Cerebellum (tissue), 4 donors: ENCODE measurements at places on chromosomes 6 and 20. TPM values are rescaled to one million over a fixed set of nuclear protein-coding genes. Genes with fewer than 3 reads are reported as not detected.

DNA sequence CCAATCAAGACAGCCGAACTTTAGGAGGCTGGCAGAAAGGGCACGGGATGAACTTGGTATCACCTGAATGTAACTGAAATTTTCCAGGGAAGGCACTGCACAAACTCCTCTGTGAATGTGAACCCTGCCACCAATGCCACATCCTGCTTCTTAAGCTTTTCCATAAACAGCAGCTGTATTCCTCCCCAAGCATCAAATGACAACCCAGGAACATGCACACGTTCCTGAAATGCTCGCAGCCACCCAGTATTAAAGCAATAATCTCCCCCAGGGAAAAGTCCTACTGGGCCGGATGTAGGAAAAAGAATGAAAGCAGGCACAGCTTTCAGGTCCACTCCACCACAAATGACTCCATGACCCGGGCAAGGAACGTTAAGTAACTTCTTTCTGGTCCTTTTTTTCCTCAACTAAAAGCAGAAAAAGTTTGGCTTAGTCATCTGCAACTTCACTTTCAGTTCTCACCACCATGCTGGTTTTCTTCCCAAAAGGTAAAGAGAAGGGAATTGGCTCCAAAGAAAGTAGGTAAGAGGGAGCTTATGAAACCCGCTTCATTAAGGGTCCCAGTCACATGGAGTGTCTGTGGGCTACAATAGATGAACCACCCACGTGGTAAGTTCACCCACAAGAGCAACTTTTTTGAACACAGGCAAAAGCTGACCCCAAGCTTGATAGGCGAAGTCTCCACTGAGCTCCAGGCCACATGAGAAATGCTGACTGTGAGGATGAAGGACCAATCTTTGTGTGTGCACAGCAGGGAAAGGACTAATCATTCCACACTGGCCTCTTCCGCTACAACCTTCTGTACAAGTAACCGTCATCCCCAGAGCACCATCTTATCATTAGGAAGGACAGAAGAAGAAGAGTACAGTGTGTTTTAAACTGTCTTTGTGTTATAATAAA is 90.1 kb downstream of the HIVEP2 start:
- DNase-seq, result no peak

The SMLR1 gene
- total RNA-seq, result not detected

The SRSF12 gene
- total RNA-seq, result 38.0 TPM

The UNC93A gene
- total RNA-seq, result not detected

The TFAP2A gene
- 17.1 TPM for total RNA-seq

DNA sequence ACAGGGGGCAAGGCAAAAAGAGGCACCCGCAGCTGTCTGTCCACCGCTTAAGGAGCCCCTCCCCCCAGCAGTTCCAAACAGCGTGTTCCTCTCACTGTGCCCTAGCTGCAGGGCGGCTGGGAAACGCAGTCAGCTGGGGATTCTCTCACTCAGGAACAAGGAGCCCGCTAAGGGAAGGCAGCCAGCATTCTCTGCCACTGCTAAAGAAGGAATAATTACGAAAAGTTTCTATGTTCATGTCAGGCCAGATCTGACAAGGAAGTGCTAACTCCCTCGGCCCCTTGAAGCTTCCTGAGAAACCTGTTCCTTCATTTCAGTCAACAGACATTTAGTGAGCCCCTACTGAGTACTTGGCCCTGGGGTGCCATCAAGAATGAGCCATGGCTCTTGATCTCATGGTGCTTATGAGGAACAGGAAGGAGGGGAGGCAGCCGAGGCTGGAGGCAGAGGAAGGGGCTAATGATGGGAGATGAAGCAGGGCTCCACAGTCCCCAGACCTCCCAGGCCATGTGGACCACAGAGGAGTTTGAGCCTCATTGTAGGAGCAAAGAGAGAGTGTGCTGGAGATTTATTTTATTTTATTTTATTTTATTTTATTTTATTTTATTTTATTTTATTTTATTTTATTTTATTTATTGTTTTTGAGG is 101.7 kb upstream of the PMEPA1 start:
- no peak for DNase-seq

The AVP gene
- total RNA-seq, result not detected

- DNase-seq, result no peak
Observed at GRCh38 chr6:130841128-130841728, 14.0 kb downstream of the SMLR1 start.

GRCh38 chr6:82083646-82084045 is 163.9 kb downstream of the IBTK start:
- no peak for DNase-seq

The MPIG6B gene
- not detected for total RNA-seq

The TCP11 gene
- total RNA-seq, result not detected

The GPR63 gene
- total RNA-seq, result 9.2 TPM

DNA sequence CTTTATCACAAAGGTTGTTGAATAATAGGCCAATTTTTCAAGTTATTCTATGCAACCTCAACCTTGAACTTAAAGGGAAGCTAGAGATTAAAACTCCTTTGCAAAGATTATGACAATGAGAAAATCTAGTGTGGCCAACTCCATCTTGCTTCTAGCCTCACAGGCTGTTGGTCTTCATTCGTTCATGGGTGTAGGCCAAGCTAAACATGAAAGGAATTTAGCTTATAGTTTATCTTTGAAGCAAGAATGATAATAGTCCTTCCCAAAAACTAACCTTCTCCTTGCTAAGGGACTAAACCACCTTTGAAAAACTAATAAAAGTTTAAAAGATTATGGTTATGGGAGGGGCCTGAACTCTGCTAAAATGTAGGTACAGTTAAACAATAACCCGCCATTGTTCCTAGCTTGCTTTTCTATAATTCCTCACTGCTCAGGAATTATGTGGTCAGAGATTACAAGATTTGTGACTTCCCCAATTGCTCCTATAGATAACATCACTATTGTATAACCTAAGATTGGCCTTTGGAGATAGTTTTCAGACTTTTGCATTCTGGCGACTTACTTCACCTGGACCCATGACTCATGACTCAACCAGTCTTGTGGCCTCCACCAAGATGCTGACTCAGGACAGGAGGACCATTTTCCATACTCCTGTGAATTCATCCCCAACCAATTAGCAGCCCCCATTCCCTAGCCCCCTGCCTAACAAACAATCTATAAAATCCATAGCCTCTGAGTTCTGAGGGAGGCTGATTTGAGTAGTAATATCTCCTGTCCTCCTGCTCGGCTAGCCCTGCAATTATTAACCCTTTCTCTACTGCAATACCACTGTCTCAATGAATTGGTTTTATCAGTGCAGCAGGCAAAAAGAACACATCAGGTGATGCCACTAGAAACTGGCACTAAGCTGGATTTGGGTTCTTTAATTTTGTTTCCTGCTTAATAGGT is 154.5 kb downstream of the CD83 start:
- DNase-seq, result no peak

The VPS16 gene
- 32.6 TPM for total RNA-seq

DNA sequence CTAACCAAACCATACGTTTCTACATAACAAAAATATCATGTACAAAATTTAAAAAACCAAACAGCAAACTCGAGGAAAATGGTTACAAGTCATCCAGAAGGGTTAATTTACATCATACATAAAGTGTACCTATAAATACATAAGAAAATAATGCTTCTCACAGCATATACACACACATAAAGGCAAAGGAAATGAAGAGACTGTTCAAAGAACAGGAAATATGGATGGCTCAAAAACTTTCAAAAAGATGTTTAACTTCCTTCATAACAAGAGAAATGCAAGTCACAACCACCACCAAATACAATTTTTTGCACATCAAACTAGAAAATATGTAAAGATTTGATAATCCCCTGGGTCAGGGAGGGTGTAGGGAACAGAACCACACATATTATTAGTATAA is 7.5 kb downstream of the SLC22A23 start:
- no peak for DNase-seq

GRCh38 chr6:115443825-115444478 is 616.7 kb downstream of the FRK start:
- DNase-seq, result no peak

The NCOA7 gene
- total RNA-seq, result 28.8 TPM

DNA sequence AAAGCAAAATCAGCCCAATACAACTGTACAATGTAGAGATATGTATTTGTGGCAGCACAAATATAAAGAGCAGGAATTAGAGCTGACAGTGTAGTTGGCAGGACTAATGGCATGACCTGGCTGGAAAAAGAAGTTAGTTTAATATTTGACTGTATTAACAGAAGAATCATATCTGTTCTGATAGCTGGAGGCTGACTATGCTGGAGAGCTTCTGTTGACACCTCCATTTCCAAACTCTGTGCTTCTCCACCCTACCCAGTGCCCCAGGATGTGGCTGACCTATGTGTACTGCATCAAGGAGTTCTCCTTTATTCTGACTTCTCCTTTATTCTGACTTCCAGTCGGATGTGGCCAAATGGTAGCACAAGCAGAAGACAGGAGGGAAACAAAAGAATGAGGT is 299.3 kb downstream of the PKHD1 start:
- DNase-seq, result no peak

- DNase-seq, result no peak
Observed at GRCh38 chr6:11738661-11739375, 39.8 kb downstream of the ADTRP start.

DNA sequence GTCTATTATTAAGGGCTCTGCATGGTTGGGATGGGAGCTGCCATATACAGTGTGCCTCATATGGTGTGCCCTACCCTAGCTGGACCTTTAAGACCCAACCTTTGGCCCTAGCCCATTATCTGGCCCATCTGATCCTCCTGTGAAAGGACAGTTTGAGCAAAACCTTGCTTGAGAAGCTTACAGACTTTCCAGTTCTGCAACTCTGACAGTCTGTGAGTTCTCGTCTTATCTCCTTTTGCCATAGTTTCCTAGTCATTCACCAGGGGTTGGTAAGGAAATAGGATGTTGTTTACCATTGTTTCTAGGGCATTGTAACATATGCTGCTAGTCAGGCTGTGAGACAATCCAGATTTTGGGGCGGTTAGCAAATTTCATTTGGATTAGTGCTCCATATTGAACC is 17.2 kb downstream of the CTNNBL1 start:
- no peak for DNase-seq

GRCh38 chr20:7908905-7909304 is 31.4 kb downstream of the HAO1 start:
- DNase-seq, result no peak

The GPLD1 gene
- total RNA-seq, result 20.4 TPM

DNA sequence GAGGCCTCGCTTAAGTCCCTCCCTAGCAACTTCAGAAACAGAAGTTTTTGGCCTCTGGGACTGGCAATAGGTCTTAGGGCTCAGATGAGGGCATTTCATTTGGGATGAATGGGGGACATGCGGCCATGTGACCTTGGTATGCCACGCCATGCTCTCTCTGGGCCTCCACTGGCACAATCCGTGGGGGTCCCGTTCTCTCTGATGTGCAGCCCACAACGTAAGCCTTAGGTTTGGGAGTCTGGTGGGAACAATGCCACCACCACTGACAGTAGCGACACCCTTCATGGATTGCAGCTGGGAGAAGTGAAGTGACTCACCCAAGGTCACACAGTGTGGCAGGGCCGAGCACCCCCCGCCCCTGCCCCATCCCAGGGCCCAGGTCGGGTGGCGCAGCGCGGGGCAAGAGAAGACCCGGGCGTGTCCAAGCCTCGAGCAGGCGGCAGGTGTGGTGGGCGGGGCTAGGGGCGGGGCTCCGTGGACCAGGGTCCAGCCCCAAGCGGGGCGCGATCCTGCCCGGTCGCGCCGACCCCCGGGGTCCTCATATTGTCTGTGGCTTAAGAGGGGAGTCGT is 864 bp upstream of the CEBPB start:
- no peak for DNase-seq

DNA sequence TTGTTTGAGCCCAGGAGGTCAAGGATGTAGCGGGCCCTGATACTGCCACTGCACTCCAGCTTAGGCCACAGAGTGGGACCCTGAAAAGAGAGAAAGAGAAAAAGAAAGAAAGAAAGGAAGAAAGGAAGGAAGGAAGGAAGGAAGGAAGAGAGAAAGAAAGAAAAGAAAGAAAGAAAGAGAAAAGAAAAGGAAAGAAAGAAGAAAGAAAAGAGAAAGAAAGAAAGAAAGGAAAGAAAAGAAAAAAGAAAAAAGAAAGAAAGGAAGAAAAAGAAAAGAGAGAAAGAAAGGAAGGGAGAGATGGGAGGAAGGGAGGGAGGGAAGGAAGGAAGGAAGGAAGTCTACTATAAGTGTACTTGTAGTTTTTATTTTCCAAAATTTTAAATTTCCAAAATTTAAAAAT is 42.2 kb upstream of the AKAP12 start:
- DNase-seq, result no peak

The FOXC1 gene
- 8.9 TPM for total RNA-seq

- no peak for DNase-seq
Observed at GRCh38 chr6:53581173-53581773, 36.4 kb upstream of the GCLC start.

- DNase-seq, result no peak
Observed at GRCh38 chr6:158572653-158573541, 13.0 kb downstream of the TMEM181 start.

The SNPH gene
- total RNA-seq, result 12.8 TPM

GRCh38 chr20:51376111-51376510 is 166.4 kb downstream of the NFATC2 start:
- no peak for DNase-seq

- no peak for DNase-seq
Observed at GRCh38 chr20:40970218-40970617, 58.4 kb upstream of the TOP1 start.

- DNase-seq, result peak; percentile 53
Observed at GRCh38 chr20:44038681-44039123, 124.0 kb downstream of the TOX2 start.

The FGD2 gene
- total RNA-seq, result 3.1 TPM

GRCh38 chr6:25219216-25219916 is 59.8 kb upstream of the CARMIL1 start:
- DNase-seq, result no peak

GRCh38 chr6:130991422-130992137 is 71.5 kb downstream of the EPB41L2 start:
- DNase-seq, result no peak

GRCh38 chr6:124494956-124495664 is 467.1 kb upstream of the RNF217 start:
- no peak for DNase-seq

The HLA-DQB2 gene
- total RNA-seq, result not detected

- DNase-seq, result no peak
Observed at GRCh38 chr6:164345806-164346496, 931.4 kb downstream of the QKI start.

- peak; percentile 49 for DNase-seq
Observed at GRCh38 chr20:46179862-46180261, 61.7 kb downstream of the CD40 start.

GRCh38 chr6:101826269-101826668 is 432.8 kb downstream of the GRIK2 start:
- DNase-seq, result no peak

DNA sequence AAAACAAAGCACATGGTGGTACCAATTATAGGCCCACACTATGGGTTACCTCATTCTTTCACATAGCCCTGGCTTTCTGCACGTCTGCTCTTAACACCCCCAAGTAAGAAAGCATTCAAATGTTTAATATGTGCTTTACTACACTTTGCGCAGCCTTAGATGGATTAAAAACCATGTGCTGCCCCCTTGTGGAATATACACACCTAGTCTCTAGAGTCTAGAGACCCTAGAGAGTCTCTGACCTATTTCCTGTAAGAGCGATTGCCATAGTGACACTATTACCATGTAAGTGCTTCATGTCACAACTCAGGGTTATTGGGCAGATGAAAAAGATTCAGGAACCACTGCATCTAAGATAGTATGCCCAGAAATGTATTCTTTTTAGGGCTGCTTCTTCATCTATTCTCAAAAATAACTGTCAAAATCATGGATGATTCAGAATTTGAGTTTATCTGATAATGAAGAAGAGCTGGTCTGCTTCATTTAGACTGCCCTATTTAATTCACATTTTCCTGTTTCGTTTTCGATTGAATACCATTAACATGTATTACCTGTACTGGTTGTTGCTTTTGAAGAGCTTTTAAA is 186.3 kb downstream of the ADGB start:
- DNase-seq, result no peak
